ENCODE measurements at places on chromosomes 1 and 21.

GRCh38 chr21:17903029-17903806 is 84.1 kb upstream of the C21orf91 start:
- DNase-seq = no peak

DNA sequence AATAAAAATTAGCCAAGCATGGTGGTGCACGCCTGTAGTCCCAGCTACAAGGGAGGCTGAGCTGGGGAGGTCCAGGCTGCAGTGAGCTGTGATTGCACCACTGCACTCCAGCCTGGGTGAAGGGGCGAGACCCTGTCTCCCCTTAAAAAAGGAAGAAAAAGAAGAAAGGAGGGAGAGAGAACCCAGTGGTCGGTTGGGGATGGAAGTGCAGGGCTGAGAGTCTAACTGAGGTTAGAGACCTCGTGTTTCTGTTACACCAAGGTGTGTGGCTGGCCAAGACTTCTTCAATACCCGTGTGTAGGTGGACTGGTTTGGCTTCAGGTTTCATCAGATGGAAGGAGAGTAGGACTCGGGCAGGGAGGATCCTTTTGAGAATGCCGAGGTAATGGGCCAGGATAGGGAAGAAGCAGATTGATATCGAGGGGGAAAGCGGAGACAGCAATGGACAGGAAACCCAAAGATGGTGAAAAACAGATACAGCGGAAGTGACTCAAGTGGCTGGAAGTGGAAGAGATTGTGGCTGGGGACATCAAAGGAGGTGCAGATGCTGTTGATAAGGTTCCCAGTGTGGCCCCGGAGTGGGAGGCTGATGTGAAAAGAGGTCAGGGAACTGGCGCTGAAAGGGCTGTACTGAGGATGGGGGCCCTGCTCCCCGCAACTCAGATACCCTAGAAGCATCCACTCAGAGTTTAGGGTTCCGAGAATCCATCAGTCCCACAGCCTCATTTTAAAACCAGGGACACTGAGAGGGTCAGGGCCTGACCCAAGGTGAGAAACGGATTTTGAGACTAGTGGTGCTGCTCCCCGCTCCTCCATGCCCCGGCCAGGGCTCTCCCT is 681 bp upstream of the UBXN10 start:
- no peak for DNase-seq

DNA sequence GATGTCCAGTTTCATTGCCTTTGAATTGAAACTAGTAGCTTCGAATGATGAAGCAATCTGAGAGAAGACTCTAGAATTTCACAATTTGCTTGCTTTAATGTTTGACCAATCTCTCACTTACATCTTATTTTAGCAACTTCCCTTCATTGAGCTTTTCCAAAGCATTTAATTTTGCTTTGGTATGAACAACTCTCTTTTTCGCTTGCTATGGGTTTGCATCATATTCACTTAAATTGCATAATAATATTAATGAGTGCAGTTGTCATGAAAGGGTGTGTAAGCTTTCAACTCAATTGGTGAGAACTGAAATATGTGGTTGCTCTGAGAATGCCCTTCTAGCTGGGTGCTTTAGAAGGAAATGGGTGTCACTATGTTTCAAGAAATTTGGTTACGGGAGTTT is 309.2 kb downstream of the HLX start:
- DNase-seq = no peak

DNA sequence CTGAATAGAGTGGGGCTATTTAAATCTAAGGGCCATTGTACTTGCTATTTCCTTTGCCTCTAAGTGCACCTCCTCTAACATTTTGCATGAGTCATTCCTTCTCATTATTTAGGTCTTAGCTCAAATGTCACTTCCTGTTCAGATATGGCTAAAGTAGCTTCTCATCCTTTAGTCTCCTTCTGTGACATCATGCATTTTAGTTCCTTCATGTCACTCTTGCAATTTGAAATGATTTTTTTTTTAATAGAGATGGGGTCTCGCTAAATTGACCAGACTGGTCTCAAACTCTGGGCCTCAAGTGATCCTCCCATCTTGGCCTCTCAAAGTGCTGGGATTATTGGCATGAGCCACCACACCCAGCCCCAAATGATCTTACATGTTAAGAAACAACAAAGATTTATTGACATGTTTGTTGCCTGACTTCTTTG is 6.6 kb downstream of the TBX19 start:
- no peak for DNase-seq

DNA sequence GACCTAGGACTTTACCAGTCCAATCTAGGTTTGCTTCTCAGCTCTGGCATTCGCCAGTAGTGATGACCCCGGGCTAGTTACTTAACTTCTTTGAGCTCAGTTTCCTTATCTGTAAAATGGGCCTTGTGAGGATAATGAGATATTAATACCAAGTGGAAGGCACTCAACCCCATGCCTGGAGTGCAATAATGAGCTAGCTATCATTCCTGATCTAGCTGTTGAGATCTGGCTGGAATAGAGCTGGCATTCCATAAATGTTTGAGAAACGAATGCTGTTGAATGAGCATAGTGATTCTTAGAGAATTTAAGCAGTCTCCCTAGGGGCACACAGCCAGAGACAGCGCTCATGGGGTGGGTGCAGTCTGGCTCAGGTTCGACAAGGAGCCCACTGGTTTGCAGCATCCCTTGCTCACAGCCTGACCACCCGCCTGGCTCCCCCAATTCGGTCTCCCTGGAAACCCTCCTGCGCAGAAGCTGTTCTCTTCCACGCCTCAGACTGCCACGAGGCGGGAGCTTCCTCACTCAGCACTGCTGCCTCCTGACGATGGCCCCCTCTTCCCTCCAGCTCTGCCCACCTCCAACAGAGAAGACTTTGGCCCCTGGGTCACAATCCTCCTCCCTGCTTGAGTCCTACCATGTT is 32.5 kb downstream of the DHCR24 start:
- no peak for DNase-seq

DNA sequence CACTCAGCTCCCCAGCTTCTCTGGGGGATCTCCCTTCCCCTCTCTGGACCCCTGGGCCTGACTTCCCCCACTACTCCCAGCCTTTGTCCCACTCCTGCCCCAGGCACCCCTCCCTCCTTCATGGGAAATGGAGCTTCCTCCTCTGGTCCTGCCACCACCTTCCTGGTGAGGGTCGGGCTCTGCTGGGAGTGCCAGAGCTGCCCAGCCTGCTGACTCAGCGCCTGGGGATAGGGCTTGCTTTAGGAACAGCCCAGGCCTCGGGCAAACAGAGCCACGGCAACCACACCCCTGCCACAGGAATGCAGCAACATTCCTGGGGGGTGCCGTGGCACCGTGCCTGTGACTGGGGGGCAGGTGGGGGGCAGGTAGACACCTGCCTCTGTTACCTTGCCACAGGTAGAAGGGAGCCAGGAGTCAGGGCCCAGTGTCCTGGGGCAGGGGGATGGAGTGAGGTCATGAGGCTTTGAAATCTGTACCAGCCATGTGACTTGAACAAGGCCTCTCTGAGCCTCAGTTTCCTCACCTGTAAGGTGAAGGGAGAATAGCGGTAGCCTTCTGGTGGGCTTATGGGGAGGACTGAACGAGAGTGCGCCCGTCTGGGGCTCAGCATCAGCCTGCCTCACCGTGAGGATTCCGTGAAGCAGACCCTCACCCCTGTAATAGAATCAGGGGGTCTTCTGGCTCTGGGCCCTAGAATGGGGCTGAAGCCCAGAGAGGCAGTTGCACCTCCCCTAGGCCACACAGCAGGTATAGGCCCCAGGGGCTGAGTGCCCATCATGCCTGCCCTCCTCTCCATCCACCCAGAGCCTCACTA is 17.8 kb upstream of the EPHA2 start:
- no peak for DNase-seq

DNA sequence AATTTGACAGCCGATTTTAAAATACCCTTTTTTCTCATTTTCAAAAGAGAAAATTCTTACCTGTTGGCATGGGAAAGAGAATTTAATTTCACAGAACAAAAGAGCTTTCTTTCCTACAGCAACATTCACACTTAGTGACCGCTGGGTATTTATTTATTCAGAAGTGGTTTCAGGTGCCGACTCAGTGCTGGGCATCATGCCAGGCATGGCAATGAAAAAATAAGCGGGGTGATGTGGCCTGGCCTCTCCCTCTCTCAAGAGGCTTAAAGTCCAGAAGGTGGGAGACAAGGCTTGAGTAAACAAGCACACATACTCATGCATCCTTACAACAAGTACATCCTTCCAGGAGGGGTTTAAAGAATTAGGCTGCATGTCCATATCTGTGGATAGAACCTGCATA is 4.1 kb upstream of the PCP4 start:
- no peak for DNase-seq

DNA sequence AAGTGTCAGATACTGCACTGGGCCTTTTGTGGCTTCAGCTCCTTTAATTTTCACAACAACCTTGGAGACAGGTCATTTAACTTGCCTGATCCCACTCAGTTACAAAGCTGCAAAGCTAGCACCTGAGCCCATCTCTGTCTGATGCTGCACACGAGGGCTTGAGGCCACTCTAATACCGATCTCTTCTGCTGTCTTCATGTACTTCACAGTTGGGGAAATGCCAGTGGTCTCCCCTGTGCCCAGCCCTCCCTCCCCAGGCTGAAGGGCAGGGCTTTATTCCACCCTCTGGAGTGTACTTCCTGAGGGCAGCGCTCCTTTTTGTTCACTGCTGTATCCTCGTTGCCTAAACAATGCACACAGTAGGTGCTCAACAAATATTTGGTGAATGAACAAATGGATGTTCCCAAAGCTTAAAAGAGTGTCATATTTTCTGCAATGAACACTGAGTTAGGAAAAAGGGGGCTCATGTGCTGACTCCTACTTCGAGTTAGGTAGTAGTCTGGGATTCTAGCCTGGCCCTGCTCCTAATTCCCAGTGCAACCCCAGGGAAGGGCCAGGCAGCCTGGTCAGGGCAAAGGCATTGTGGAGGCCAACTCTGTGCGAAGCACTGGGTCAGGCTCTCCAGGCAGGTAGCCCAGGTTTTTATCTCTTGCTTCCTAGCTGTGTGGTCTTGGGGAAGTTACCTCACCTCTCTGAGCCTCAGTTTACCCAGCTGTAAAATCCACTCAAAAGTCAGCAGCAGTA is 1.1 kb downstream of the TMCO4 start:
- DNase-seq = no peak

GRCh38 chr1:212315184-212315583 is 30.0 kb downstream of the PPP2R5A start:
- no peak for DNase-seq

DNA sequence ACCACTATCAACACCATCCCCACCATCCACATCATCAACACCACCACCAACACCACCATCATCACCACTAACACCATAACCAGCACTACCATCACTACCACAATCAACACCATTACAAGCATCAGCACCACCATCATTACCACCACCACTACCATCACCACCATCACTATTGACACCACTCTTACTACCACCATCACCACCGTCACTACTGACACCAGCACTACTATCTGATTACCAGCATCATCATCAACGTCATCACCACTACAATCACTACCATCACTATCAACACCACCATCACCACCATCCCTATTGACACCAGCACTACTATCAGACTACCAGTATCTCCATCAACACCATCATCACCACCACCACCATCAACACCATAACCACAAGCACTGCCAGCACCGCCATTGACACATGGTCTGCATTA is 106.1 kb upstream of the RUNX3 start:
- DNase-seq = no peak

GRCh38 chr1:66266756-66267155 is 267.2 kb upstream of the SGIP1 start:
- DNase-seq = no peak

DNA sequence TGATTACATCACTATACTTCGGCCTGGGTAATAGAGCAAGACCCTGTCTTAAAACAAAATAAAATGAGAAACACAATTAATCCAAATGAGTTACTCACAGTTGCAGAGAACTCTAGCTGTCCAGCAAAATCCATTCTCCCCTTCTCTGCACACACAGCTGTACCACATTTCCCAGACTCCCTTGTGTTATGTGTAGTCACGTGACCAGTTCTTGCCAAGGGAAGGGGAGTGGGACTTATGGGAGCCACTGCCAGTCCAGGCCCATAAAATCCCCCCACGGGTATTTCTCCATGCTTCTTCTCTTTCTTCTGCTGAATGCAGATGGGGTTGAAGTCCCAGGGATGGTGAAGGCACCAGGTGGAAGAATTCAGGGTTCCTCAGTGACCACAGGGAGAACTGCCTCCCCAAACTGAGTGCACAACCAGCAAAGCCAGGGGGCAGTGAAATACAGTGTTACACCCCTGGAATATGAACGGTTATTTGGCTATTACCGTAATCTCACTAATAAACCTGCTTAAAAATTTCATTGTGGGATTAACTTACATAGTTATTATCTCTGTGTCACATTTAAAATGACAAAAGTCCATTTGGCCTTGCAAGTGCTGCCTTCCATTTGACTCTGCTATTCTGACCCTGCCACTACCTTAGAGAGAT is 85.6 kb upstream of the FMN2 start:
- no peak for DNase-seq

DNA sequence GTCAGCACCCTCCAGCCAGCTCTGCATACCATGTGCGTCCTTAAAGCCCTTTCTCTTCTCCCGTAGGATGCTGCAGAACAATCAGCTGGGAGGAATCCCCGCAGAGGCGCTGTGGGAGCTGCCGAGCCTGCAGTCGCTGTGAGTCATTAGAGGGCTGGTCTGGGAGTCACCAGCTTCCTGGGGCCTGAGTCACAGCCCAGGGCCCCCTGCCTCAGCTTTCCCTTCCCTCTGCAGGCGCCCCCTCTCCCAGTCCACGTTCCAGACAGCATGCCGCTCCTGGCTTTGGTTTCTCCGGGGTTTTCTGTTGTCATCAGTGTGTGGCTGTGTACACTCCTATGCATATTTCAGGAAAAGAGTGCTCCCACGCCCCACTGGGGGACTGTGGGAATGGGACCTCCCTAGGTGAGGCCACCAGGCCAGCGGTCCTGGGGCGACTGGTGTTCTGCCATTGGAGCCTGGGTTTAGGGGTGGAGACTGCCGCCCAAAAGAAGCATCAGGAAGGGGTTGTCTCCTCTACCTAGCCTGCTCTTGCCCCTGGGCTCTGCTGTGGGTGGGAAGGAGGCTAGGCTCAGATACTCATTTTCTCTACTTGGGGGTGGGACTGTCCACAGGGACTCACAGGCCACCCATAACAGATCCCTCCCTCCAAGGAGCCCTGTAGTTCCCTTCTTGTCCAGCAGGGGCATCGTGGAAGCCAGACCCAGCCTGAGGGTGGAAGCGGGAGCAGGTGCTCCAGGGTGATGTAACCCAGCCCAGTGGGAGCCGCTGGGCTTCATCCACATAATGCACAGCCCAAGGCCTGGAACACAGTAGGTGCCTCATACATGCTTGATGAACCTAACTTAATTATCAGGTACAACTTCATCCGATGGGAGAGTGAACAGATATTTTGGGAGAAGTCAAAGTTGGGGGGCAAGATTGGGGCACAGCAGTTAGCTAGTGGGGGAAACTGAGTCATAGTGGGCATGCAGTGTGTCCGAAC is 42.5 kb downstream of the LGR6 start:
- DNase-seq = peak; percentile 45

- peak; percentile 76 for DNase-seq
Measured at GRCh38 chr1:181105134-181106021, 16.9 kb downstream of the IER5 start.

GRCh38 chr1:3186526-3186921 is 117.5 kb downstream of the PRDM16 start:
- DNase-seq = no peak

All from AG09319 (cell line).